NAMALWA (cell line): ENCODE measurements at places on chromosomes 12 and 14.
A peak's percentile ranks its signal among the peaks of the same experiment; 100 is the strongest.

- DNase-seq: no peak
These were observed 10.9 kb downstream of the CTDSP2 start for GRCh38 chr12:57835366-57836288.

GRCh38 chr14:103121846-103122584 lies 1.2 kb upstream of the TNFAIP2 start:
- DNase-seq: no peak

DNA sequence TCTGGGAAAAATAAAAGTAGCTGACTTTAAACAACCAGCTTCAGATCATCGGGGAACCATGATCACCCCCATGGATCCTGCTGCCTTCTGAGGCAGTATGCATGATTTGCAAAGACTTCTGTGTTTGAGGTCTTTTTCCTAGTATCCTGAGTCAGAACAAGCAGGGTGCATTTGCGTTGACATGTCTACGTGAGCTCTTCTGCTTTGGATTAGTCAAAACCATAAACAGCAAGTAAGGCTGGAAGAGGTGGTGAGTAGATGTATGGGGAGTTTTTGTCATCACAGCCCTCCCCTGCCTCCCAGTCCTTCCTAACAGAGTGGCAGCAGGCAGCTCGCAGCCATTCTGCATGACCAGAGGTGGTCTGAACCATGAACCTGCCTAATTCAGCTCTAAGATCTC lies 24.1 kb downstream of the PLEKHG7 start:
- no peak for DNase-seq

- DNase-seq: no peak
These were observed 475.4 kb downstream of the NPAS3 start for GRCh38 chr14:33414041-33414440.

- no peak for DNase-seq
These were observed 23.5 kb downstream of the RDH12 start for GRCh38 chr14:67725171-67725570.

GRCh38 chr12:31897781-31898503 lies 61.3 kb upstream of the RESF1 start:
- DNase-seq: peak; percentile 65

DNA sequence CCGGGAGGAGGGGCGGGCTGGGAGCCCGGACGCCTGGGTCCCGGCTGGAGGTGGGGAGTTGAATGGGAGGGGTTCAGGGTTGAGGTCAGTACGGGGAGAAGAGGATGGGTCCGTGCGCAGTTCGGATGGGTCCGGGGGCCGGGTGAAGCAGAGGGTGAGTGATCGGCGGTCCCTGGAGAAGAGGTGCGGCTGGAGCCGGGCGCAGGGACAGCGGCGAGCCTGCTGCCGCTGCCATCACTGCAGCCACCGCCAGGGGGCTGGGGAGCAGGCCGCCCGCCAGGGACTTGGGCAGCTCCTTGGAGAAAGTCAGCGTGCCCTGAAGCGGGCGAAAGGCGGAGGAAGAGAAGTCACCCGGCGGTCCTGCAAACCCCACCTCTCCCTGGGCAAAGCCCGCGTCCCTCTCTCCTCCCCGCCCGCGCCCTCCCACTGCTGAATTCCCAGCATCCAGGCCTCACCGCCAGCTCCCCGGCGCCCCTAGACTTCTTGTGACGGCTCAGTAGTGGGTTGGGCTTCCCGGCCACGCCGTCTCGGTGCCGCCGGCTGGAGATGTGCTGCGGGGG lies 6.0 kb upstream of the GPR84 start:
- DNase-seq: no peak

- DNase-seq: no peak
These were observed 61.4 kb upstream of the VPS33A start for GRCh38 chr12:122327494-122328385.

GRCh38 chr14:61034416-61035120 lies 53.5 kb downstream of the SLC38A6 start:
- DNase-seq: peak; percentile 70

DNA sequence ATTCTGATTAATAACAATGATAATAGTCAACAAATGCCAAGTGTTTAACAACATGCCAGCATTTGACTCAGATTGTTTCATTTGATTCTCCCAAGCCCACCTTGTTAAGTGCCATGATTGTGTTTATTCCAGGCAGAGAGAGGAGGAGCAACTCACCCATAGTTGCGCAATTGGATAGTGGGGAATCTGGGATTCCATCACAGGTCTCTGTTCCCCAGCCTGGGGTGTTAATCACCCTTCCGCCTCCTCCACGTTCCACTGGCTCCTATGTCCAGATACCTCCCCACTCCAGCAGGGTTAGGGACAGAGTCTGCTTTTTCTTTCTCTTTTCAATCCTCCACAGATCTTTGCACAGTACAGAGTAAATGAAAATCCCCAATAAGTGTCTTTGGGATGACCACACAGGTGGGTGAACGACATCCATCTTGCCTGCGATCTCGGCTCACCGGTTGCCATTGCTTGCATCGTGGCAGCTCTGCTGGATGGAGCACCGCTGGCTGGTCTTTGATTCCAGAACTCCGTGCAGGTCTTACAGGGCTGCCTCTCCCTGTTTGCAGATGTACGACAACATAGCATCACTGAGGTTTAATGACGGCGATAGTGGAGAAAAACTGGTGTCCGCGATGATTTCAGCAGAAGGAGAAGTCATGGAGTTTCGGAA lies 78.8 kb downstream of the DNAH10 start:
- DNase-seq: no peak

GRCh38 chr12:57112492-57113294 lies 1.5 kb upstream of the STAT6 start:
- DNase-seq: no peak

- no peak for DNase-seq
These were observed 131.7 kb upstream of the ATP2B1 start for GRCh38 chr12:89840162-89840922.

- no peak for DNase-seq
These were observed 5.6 kb downstream of the CD9 start for GRCh38 chr12:6205761-6206160.

DNA sequence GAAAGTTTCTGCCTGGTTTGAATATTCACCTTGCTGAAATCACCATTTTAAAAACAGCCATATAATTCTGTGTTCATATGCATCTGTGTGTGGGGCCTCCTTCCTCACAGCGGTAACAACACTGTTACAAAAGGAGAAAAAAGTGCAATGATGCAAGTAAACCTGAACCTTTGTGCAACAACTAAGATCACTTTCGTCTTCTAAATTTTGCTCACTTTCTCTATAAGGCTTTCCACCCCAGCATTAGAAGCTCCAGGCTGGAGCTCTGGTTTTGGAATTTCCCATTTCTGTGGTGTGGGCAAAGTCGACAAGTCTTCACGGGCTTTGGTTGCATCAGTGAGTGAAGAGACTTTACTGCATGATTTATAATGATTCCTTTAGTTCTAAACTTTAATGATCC lies 18.4 kb downstream of the FGD6 start:
- DNase-seq: peak; percentile 70

- DNase-seq: no peak
These were observed 671.8 kb downstream of the RPS29 start for GRCh38 chr14:48914382-48914781.

GRCh38 chr12:58174316-58174715 lies 232.9 kb downstream of the ATP23 start:
- no peak for DNase-seq

DNA sequence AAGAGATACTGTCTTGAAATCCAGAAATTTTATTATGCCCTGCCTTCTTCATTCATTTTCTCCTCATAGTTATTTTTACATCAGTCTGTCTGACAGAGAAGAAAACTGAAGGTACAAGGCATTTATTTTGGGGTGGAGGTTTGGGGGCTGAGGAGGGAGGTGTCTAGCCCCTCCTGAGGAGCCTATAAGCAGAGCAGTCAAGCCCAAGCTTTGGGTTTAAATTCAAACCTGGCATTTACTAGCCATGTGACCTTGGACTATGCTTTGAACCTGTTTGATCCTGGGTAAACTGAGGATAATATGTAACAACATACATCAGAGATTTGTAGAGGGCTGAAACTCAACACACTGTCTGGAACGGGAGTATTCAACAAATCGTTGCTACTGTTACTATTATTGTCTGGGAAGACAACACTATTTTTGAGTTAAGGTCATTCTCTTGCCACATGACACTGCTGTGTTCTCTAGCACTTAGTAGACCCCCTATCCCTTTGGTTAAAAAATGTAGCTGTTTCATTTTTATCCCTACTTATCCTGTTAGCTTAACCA lies 66.1 kb upstream of the STRN3 start:
- no peak for DNase-seq

DNA sequence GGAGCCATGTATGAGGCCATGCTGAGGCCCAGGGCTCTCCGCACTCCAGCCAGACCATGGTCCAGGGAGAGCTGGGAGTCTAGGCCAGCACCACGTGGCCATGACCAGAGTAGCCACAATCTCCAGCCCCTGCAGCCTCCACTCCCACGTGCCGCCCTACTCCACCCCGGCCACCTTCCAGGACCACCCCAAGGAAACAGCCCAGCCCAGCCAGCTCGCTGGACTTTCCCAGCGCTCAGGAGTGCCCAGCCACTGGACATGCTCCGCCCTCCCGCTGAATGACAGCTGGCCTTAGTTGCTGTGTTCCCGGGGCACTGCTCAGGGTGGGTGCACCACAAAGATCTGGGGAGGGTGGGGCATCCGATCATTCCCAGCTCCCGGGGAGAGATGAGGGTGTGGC lies 2.1 kb upstream of the C14orf180 start:
- no peak for DNase-seq

- no peak for DNase-seq
These were observed 751.5 kb upstream of the ALG10B start for GRCh38 chr12:37565112-37565511.

- no peak for DNase-seq
These were observed 82.1 kb upstream of the FSCB start for GRCh38 chr14:44589180-44589579.

GRCh38 chr14:68444449-68445168 lies 348.3 kb downstream of the ZFP36L1 start:
- no peak for DNase-seq

GRCh38 chr12:81683881-81684280 lies 75.3 kb downstream of the PPFIA2 start:
- no peak for DNase-seq

GRCh38 chr14:61746881-61747280 lies 15.3 kb upstream of the SNAPC1 start:
- no peak for DNase-seq

DNA sequence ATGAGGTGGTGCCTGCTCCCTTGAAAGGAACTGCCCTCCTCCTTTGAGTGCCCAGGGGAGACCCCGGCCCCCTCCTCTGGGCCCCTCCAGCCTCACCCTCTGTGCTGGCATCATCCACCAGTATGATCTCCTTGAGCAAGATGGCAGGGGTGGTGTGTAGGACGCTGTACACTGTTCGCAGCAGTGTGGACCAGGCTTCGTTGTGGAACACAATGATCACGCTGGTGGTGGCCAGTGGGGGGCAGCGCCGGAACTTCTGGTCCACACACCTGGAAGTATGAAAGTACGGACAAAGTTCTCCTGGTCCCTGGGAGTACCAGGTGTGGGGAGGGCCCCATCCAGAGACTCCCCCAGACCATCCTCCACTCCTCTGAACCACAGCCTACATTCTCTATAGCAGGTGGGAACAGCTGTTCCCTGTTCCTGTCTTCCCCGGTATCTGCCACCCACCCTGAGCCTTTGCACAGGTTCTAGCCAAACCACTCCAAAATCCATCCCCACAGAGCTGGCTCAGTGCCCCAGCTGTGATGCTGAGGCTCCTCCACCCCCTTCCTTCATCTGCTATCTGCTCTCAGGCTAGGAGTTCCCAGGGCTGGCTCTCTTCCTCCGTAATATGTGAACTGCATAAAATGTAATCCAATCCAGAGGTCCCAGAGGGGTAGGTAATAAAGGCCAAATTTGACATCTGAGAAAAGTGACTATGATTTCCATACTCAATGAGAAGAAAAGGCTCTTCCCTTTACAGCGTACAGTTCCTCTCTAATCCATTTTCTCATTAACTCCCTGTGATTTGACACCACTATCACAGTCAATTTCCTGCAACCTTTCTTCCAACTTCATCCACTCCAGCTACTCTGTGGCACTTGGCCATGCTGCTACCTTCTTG lies 13.9 kb downstream of the GALNT6 start:
- no peak for DNase-seq

DNA sequence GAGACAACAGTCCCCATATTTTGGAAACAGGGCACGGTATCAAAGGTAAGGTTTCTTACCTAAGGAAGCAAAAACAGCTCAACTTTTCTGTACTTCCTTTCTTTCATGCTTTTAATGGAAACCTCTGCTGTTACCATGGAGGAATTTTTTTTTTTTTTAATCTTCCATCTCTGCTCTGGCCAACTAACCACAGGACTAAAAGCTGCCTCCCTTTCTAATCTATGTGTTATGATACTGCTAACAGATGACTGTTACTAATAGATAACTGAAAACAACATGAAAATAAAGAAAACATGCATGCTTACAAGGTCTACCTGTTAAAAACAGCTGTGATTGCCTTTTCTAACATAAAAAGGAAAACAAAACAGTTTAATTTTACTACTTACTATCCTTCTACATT lies 168.4 kb downstream of the SOX5 start:
- DNase-seq: no peak

DNA sequence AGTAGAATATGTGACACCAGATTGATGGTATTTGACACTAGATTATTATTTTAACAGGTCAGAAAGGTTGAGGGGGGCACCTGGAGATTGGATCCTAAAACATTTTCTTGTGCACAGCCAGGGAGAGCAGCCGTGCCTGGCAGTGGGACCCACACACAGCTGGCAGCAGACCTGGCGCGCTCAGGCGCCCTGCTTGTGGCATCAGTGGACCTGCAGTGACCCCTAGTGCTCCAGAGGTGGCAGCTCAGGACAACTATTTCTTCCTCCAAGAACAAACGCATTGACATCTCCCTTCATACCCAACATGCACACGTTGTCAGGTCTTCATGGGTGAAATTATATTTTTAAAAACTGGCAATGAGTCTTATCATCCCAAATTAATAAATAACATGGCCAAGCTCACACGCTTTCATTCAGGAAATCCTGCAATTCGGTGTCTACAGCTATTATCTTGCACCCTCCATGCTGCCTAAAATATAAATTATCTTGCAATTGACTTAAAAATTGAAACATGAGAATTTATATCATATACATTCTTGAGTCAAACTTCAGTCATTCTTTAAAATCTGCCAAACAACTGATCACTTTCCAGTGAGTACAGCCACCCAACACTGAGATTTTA lies 7.7 kb upstream of the TMEM132D start:
- DNase-seq: peak; percentile 54

GRCh38 chr14:104239861-104240301 lies 101.5 kb downstream of the KIF26A start:
- no peak for DNase-seq

GRCh38 chr14:69424149-69424923 lies 25.8 kb downstream of the SLC39A9 start:
- DNase-seq: no peak

- DNase-seq: no peak
These were observed 49.4 kb downstream of the PHLDA1 start for GRCh38 chr12:75982169-75982564.

GRCh38 chr12:49811136-49811535 lies 17.1 kb downstream of the NCKAP5L start:
- DNase-seq: no peak

GRCh38 chr14:72723858-72724530 lies 169.9 kb downstream of the DPF3 start:
- no peak for DNase-seq
